Activated naive CD8-positive, alpha-beta T cell treated with anti-CD3 and anti-CD28 coated beads for 36 hours (primary cell): ENCODE measurements at places on chromosomes 4 and X. TPM values are rescaled to one million over a fixed set of nuclear protein-coding genes. Genes with fewer than 3 reads are reported as not detected.

- no peak for DNase-seq
These were observed 78.9 kb downstream of the RRAGB start for GRCh38 chrX:55796496-55796895.

GRCh38 chr4:6461301-6462165 lies 10.9 kb downstream of the PPP2R2C start:
- no peak for DNase-seq

- no peak for DNase-seq
These were observed 49.2 kb downstream of the ANAPC10 start for GRCh38 chr4:145048817-145049216.

The XK gene
- total RNA-seq: 0.12 TPM

DNA sequence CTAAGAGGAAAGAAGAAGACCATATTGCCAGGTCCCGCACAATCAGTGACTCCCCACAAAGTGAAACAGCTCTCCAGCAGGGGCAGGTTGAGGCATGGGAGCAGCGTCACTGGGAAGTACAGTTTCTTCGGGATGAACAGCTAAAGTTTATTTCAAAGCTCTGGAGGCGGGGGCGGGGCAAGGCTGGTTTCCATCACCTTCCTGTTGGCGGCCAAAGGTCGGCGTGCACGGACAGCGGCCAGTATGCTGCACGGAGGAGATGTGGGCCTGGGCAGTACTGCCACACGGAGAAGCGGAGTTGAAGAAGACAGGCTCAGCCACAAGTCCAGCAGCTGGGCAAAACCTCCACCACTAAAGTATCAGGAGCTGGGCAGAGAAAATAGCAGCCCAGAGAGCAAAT lies 951 bp upstream of the ZNF518B start:
- no peak for DNase-seq

DNA sequence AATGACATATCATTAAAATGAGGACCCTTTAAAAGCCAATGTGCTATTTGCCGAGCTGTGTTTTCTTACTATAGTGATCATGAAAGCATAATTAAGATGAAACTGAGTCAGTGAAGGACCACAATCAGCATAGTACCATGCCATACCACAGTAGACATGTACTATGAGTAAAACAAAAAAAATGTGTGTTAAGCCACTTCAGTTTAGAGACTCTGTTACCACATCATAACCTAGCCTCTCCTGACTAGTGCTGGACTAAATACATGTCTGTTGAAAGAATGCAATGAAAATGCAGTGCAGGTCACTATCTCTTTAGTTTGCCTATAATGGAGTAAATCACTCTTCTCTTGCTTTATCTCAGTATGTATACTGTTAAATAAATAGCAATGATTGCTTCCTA lies 12.3 kb upstream of the DDX53 start:
- no peak for DNase-seq

The AMTN gene
- total RNA-seq: not detected

DNA sequence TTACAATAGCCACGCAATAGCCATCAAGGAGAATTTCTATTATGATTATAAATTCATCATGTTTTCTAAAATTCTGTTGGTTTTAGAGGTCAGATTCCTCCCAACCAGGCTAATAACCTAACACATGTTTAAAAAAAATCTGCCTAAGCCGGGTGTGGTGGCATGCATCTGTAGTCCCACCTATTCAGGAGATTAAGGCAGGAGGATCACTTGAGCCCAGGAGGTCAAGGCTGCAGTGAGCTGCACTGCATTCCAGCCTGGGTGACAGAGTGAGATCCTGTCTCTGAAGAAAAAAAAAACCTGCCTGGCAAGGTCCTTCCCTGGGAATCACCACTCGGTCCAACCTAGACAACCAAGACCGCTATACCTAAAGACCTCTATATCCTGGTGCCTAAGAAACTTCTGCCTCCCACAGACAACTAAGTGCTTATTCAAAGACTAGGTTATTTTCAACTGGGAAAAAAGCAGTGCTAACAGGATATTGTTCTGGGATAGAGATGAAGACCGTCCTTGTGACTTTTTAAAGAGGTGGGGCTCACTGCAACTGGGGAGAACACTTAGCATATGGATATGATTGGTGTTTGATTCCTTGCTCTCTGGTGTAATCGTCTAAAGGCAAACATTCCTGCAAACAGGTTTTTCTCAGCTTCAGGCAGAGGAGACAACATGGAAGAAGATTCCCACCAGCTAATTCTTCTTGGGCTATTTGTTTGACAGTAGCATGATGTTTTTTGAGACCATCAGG lies 18.2 kb downstream of the ATP1B4 start:
- no peak for DNase-seq

GRCh38 chr4:146959692-146960091 lies 14.0 kb upstream of the TTC29 start:
- no peak for DNase-seq

The APLN gene
- total RNA-seq: 2.4 TPM

The EPHA5 gene
- not detected for total RNA-seq

GRCh38 chr4:151842430-151843079 lies 81.7 kb upstream of the GATB start:
- no peak for DNase-seq

GRCh38 chr4:80173401-80173800 lies 23.9 kb upstream of the PRDM8 start:
- DNase-seq: peak; percentile 47

The SMPX gene
- not detected for total RNA-seq

DNA sequence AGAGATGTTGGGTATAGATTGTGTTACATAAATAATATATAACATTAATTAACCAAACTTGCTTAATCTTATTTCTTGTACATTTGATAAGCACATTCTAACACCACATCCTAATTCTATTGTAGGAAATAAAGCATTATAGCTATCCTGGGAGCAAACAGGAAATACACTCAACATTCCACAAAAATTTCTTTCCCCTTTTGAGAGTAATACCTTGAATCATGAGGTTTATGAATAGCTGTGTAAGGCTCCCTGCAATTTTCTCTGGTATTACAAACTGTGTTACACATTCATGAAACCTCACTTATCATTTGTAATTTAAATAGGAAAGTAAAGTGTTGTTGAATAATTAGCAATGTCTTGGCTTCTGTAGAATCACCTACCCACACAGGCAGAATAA lies 95.1 kb downstream of the TMEM47 start:
- no peak for DNase-seq

The CDKL2 gene
- 0.60 TPM for total RNA-seq

The ARHGAP36 gene
- total RNA-seq: not detected

DNA sequence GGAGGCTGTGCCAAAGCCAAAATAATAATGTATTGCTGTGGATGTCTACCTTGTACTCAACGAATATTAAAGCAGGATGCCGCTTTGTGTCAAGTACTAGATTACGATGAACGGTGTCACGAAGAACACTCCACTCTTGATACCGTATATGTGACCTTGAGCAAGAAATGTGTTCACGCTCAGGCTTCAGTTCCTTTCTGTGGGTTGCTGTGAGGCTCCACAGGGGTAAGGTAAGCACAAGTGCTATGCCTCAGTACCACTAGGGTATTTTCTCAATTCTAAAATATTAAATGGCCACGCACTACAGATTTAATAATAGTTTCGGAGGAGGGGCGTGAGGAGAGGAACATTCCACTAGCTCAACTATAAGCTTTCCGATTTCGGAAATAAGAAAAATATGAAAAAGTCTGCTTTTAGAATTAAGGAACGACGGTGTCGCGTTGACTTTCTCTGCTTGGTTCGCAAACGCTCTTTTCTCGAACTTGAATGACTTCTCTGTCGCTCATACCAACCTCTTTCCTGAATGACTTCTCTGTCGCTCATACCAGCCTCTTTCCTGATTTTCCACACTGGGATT lies 607 bp upstream of the SCOC start:
- peak; percentile 14 for DNase-seq

GRCh38 chr4:184952522-184952921 lies 65.8 kb upstream of the HELT start:
- DNase-seq: no peak

DNA sequence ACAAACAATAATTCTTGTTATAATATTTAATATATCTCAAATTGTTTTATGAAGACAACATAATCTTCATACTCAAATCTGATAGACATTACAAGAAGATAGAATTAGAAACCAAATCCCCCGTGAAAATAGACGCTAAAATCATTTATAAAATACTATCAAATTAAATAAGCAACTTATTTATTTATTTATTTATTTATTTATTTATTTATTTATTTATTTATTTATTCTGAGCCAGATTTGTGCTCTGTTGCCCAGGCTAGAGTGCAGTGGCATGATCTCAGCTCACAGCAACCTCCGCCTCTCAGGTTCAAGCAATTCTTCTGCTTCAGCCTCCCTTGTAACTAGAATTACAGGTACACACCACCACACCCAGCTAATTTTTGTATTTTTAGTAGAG lies 294.9 kb upstream of the MAGEC2 start:
- DNase-seq: no peak

The USO1 gene
- 45.7 TPM for total RNA-seq

The CAPN6 gene
- not detected for total RNA-seq

The EDA gene
- 1.4 TPM for total RNA-seq

DNA sequence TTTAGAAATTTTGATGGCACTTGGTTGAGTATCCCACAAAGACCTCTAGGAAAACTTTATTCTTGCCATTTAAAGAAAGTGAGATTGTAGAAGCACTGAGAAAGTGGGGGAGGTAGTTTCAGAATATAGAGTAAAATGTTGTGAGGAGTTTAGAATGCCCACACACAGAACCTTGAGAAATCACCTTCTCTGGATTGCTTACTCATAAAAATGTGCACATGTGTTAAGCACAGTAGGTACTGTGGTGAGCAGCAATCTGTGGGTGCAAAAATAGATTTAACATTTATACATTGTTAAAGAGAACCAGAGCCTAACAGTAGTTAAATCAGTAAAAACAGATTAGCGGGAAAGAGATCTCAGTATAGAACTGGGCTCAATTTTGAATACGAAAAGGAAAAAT lies 201.2 kb upstream of the NWD2 start:
- DNase-seq: no peak
